Vagina (tissue), 2 donors: ENCODE measurements at places on chromosomes 4 and X.

- no peak for DNase-seq
Measured at GRCh38 chrX:134718966-134719317, 60.7 kb upstream of the PLAC1 start.

- no peak for DNase-seq
Measured at GRCh38 chr4:75781305-75781704, 56.9 kb downstream of the USO1 start.

- DNase-seq, result no peak
Measured at GRCh38 chrX:22248401-22248800, 24.3 kb upstream of the CBLL2 start.

DNA sequence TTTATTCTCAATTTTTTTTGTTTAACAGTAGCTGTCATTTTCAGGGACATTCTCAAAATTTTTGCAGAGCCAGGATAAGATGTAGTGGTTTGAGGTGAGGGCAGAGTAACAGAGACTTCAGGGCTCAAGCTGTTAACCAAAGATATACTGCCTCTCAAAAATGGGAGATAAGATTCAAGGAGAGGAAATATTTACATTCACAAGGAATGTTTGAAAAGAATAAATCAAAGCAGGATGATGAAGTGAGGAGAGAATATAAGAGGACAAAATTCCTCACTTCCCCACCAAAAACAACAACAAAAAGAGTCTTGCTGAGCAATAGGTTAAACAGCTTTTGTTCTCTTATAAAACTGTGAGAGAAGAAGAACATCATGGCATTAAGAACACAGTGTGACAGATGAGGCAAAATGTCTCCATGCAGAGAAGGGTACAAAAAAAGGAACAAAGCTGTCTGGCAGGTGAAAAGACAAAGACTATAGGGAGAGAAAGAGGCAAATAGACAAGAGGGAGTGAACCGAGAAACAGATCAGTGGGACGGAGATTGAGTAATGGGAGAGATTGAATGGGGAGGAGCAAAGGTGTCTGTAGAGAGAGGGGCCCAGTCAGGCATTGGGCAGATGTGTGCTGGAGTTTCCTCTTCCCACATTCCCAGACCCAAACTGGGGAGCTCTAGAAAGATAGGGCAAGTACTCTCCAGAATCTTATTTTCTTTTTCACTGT is 106.1 kb upstream of the TMEM150C start:
- DNase-seq, result no peak

- DNase-seq, result no peak
Measured at GRCh38 chr4:3427706-3428446, 13.9 kb upstream of the HGFAC start.

GRCh38 chr4:112519689-112520597 is 4.0 kb upstream of the NEUROG2 start:
- DNase-seq, result no peak

DNA sequence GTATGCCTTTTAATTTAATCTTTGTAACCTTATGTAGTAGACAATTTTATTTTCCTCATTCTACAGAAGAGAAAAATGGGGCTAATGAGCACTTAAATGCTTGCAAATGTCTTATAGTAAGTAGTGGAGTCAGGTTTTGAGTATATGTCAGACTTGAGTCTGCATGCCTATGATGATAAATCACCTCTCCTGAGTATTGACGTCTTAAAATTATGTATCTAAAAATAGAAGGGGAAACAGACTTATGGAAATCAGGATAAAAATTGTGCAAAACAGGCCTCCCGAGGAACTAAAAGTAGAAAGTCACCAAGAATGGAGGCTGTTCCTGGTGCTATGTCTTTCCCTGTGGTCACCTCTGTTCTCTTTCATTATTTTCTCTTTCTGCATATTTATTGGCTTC is 92.7 kb downstream of the STIM2 start:
- DNase-seq, result no peak

DNA sequence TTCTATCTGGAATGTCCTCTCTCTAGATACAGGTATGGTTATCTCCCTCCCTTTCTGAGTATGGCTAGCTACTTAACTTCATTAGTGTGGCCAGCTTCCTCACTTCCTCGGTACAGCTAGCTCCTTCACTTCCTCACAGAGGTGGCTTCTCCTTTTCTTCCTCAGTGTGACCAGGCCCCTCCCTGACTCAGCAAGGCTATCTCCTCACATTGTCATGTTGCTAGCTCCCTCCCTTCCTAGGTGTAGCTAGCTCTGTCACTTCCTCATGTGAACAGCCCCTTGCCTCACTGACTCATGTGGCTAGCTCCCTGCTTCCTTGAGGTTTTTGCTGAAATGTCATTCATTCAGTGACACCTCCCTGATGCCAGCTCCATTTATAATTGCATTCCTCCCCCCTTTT is 67.3 kb upstream of the DDIT4L start:
- DNase-seq, result no peak

DNA sequence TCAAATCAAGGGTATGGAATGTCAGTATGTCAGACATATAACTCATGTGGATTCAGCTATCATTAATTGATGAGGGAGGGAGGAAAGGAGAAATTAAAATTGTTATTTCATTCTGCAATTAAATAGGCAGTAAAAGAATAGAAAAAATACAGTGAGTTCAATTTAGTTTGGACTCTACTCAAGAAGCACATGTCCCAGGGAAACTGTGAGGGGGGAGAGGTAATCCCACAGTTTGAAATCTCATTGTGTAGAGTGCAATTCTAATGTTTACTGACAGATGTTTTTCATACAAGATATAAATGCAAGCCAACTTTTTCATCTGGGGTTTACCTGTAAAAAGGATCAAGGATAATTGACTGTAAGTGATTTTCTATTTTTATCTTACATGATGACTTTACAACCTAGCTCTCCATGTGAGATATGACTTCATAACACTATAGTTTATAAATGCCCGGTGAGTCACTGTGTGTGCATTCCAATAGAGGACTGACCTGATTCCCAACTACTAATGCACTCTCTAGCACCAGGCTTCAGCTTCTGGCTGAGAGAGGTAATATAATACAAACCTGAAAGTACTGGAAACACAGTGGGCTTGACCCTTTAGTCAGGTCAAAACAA is 35.2 kb upstream of the SCD5 start:
- no peak for DNase-seq

DNA sequence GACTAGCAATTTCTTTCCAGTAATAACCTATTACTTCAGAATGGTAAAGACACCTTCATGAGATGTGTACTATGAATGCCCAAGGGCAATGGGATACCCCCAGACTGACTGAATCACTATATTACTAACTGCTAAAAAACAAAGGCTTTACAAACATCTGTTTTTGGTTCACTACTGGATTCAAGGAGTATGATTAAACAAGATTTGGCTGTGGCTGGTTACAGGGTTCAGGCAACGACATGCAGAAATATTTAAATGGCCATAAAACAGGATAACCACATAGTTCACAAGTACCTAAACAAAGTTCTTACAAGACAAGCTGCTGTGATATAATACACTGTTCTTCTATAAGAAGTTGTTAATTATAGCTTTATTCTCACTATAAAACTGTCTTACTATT is 128.2 kb downstream of the FRYL start:
- no peak for DNase-seq

DNA sequence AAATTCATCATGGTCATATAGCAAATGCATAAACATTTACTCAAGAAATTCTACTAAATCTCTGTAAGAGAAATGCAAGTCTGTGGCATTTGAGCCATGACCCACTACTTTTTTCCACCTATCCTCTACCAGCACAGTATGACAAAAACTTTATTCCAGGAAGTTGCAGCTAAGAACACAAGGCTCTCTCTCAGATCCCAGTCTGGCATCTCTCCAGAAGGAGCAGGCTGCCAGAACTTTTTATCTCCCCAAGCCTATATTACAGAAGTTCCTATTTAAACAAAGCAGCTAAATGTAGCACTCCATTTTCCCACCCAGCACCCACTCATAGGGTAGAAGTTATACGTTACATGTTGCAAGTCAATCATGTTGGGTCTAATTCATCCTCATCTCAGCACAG is 49.3 kb upstream of the EPGN start:
- no peak for DNase-seq

GRCh38 chrX:130055103-130055502 is 55.2 kb downstream of the ELF4 start:
- no peak for DNase-seq

GRCh38 chrX:150258463-150259430 is 104.4 kb upstream of the MAMLD1 start:
- peak; percentile 77 for DNase-seq

DNA sequence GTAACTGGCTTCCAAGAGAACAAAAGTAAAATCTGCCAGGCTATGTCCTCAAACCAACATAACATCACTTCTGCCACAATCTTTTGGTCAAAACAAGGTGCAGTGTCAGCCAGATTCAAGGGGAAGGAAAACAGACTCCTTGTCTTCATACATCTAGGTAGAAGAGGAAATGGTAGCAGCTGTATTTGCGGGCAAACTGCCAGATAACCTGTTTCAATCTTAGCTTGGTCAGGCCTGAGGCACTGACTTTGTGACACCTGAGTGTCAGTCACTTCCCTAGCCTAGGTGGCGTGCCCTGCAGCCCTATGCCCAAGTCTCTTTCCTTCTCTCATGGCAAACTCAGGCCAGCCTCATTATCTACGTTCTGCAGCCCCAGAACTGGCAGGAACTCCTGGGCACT is 146.2 kb upstream of the JADE1 start:
- no peak for DNase-seq

- DNase-seq, result no peak
Measured at GRCh38 chrX:32183066-32183465, 1028.3 kb downstream of the DMD start.

- DNase-seq, result no peak
Measured at GRCh38 chrX:33415459-33415858, 204.1 kb upstream of the DMD start.

- DNase-seq, result no peak
Measured at GRCh38 chr4:26786916-26787315, 73.7 kb upstream of the STIM2 start.

GRCh38 chr4:177558995-177559394 is 116.8 kb upstream of the AGA start:
- no peak for DNase-seq
